ENCODE measurements at places on chromosomes 12 and 14. TPM values are rescaled to one million over a fixed set of nuclear protein-coding genes. Genes with fewer than 3 reads are reported as not detected.

GRCh38 chr12:28963554-28963953, 185.5 kb upstream of the FAR2 start:
- H3K36me3 ChIP-seq = no peaks in the 10 kb centered on the region
- H3K27me3 ChIP-seq = no peaks in the 10 kb centered on the region
- H3K4me3 ChIP-seq = no peak overlapping the region
- no peak overlapping the region for H3K27ac ChIP-seq
- DNase-seq = peak; percentile 63

GRCh38 chr12:80966001-80966400, 28.3 kb upstream of the LIN7A start:
- H3K27ac ChIP-seq = no peak overlapping the region
- H3K36me3 ChIP-seq = no peaks in the 10 kb centered on the region
- H3K4me1 ChIP-seq = no peaks in the 10 kb centered on the region
- H3K4me3 ChIP-seq = no peak overlapping the region

DNA sequence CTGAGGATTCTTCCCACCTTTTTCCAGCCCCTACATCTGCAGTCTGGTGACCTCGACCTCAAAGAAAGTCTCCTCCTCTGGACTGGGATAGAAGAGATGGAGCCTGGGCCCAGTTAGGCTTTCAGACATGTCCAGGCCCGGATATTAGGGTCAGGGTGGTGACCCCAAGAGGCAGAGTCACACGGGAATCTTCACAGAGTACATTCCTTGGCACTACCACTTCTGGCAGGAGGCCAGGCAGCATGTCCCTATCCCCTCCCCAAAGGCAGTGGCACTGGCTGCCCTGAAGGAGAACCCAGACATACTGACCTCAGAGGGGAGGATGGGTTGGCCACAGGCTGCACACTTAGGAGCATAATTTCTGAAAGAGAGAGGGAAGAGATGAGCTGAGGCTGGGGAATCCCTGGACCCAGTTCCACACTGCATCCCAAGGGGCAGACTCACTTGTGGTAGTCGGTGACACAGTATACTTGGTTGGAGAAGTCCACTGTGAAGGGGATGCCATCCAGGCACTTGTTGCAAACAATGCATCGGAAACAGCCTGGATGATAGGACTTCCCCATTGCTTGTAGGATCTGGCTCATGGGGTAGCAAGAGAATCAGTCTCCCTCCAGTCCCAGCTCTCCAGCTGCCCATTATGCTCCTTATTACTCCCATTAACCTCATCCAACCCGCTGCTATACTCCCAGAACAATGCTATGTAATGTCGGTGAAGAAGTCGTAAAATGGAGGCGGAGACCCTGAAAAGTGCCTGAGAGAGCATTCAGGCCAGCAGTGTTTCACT, 7.6 kb downstream of the AJUBA start:
- peaks cover 45% of the 10 kb centered on the region for H3K4me1 ChIP-seq
- H3K36me3 ChIP-seq = peaks cover 16% of the 10 kb centered on the region
- H3K4me3 ChIP-seq = no peak overlapping the region
- no peak for DNase-seq
- no peak overlapping the region for H3K27ac ChIP-seq

DNA sequence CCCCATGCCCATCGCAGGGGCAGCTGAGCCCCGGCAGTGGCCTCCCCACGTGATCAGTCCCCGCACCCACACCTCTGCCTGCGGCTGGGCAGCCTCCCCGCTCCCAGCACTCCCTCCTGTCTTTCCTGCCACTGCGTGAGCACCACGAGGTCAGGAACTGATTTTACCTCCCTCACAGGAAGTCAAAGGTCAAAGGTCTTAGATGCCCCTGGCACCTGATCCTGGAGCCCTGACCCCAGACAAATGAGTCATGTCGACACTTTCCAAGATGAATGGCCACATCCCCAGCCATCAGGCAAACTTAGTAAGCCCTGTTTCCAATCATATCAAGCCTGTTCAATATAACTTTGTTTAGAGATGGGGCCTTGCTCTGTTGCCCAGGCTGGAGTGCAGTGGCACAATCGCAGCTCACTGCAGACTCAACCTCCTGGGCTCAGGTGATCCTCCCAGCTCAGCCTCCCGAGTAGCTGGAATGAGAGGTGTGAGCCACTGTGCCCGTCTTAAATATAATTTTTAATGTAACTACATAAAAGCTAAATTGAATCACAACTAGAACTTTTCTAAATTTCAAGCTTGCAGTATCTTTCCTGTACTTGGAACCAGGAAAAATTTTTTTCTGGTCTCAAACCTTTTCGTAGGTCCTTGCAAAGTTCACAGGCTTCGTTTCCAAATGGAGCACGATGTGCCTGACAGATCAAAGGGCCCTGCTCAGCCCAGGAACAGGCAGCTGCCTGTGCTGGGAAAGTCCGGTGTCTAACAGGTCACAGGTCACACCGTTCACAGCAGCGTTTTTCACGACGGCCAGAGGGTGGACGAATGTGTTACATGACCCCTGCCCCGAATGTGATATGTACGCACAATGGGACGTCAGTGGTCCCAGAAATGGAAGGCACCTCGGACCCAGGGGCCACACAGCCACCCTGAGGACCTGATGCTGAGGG, 1.9 kb downstream of the LRCOL1 start:
- no peak for DNase-seq
- no peak overlapping the region for H3K4me3 ChIP-seq
- no peaks in the 10 kb centered on the region for H3K36me3 ChIP-seq
- H3K27ac ChIP-seq = no peak overlapping the region
- no peaks in the 10 kb centered on the region for H3K4me1 ChIP-seq

Gene STXBP6
- 4.5 TPM for total RNA-seq

Gene LMNTD1
- total RNA-seq = not detected

DNA sequence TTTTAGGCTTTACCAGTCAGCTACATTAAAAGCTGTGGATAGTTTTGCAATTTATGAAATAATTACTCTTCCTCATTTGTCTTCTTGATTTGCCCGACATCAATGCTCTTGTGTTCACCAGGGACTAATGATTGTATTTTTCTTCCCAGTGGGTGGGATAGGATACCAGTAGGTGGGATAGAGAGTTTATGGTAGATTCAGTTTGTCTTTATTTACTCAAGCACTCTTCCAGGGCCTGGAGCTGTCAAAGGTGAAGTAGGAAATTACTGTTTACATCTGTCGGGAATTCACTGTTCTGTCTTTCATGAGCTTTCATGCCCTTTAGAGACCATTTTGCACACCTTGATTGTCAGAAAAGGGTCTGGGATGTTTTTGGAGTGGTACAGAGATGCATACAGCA, 36.6 kb downstream of the ETV6 start:
- H3K4me1 ChIP-seq = no peaks in the 10 kb centered on the region
- no peaks in the 10 kb centered on the region for H3K27me3 ChIP-seq
- no peak overlapping the region for H3K27ac ChIP-seq
- DNase-seq = no peak

GRCh38 chr14:79016828-79017505, 846.8 kb downstream of the NRXN3 start:
- peak; percentile 89 for DNase-seq
- H3K36me3 ChIP-seq = no peaks in the 10 kb centered on the region
- H3K27me3 ChIP-seq = no peaks in the 10 kb centered on the region
- peaks cover 6% of the 10 kb centered on the region for H3K4me1 ChIP-seq
- peak overlapping the region; percentile 5 for H3K27ac ChIP-seq
- H3K4me3 ChIP-seq = no peak overlapping the region

- no peak overlapping the region for H3K27ac ChIP-seq
- H3K4me1 ChIP-seq = no peaks in the 10 kb centered on the region
- DNase-seq = no peak
- peaks cover 2% of the 10 kb centered on the region for H3K27me3 ChIP-seq
- no peak overlapping the region for H3K4me3 ChIP-seq
Observed at GRCh38 chr14:23217032-23218020, 20.4 kb upstream of the RNF212B start.

GRCh38 chr14:91946622-91947474, 646 bp downstream of the FBLN5 start:
- peak; percentile 50 for DNase-seq
- no peaks in the 10 kb centered on the region for H3K27me3 ChIP-seq
- H3K4me1 ChIP-seq = peaks cover 5% of the 10 kb centered on the region
- peak overlapping the region; percentile 70 for H3K4me3 ChIP-seq

Gene GPRC5D
- total RNA-seq = not detected
